ENCODE measurements at places on chromosomes 13 and 19.

GRCh38 chr19:53254411-53255341 lies at the start of gene ZNF677:
ZNF677 (minus strand) TSS chr19:53254873; CDS start chr19:53251550, 3,323 bp downstream.
- DNase-seq: no peak

GRCh38 chr19:46745521-46746280 lies at the start of gene FKRP:
FKRP (plus strand) TSS chr19:46746057; CDS start chr19:46755451, 9,394 bp downstream.
- no peak for DNase-seq

DNA sequence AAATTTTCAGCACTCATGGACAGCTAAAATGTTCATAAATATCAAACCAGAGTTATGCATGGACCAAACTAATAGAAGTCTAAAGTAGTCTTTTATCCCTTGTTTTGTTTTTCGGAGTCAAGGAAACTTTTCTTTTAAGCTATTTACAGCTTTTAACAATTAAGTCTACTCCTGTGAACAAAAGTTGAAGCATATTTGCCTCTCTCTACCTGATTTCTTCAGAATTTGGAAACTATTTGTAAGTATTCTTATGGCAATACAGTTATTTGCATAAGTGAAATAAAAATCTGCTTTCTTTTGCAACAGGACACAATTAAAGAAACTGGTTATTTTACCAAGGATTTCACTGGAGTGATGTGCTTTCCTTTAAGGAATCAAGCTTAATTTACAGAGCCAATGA lies 47.1 kb upstream of the ANKRD10 start:
- DNase-seq: no peak

GRCh38 chr13:100674572-100674871 lies at the start of gene TMTC4:
TMTC4 (minus strand) TSS chr13:100674795; CDS start chr13:100670362, 4,433 bp downstream.
- no peak for DNase-seq

DNA sequence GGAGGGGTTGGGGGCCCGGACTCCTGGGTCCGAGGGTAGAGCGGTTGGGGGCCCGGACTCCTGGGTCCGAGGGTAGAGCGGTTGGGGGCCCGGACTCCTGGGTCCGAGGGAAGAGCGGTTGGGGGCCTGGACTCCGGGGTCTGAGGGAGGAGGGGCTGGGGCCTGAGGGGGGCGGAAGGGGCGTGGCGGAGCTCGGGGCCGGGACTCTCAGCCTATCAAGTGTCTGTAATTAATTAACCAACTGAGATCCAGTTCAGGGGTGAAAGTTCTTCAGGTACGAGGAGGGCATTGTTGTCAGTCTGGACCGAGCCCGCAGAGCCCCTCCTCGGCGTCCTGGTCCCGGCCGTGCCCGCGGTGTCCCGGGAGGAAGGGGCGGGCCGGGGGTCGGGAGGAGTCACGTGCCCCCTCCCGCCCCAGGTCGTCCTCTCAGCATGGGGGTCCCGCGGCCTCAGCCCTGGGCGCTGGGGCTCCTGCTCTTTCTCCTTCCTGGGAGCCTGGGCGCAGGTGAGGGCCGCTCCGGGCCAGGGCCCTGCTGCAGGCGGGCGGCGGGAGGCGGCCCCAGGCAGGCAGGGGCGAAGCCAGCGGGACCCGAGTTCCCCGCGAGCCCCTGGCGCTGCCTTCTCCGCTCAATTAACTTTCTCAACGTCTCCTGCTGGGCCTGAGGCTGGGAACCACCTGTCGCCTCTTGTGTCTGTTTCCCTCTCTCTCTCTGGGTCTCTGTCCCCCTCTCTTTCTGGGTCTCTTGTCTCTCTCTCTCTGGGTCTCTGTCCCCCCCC lies 697 bp downstream of the FCGRT start:
- no peak for DNase-seq

DNA sequence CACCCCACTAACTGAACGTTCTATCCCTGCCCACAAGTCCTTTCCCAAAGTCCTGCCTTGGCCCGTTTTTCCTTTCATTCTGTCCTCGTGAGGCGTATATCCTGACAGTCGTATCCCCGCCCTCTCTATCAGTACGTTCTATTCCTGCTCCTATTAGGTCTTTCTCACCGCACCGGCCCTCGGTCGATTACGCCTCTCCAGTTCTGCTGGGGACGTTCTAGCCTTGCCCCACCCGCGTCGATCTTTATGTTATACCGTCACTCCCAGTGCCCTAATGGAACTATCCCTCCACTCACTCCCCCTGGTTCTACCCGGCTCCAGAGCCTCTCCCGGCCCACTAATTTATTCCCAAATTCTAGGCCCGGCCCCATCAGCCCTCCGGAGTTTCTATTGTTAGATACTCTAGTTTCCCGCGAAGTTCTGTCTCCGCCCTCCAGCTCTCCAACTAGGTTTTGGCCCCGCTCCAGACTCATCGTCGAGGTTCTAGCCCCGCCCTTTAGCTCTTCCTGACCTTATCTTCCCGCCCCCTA lies 2.0 kb downstream of the PLAUR start:
- DNase-seq: no peak

DNA sequence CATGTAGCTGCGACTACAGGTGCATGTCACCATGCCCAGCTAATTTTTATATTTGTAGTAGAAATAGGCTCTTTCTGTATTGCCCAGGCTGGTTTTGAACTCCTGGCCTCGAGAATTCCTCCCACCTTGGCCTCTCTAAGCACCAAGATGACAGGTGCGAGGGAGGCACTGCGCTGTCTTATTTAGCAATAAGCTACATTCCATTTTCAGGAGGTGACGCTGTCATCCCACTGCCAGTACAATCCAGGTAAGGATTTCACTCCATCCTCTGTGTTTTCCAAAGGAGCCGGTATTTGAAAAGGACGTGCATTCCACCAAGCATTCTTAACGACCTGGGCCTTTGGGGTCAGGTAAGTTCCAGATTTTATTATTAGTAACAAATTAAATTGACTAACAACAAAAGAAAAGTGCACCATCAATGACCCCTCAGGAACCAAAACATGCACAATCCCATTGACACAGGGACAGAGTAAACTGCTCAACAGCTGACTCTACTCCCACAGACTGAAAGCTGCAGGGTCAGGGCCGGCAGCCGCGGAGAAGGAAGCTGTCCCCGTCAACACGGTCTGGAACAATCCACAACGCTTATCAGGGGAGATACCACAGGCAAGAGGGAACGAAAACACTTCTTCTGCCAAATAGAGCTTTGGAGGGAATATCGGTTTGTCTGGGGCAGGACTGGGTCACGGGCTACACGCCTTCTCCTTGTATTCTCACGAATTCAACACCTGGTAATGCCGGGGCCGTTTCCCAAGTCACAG lies 82.8 kb downstream of the INSR start:
- no peak for DNase-seq

- DNase-seq: no peak
Observed at GRCh38 chr13:63680704-63681103, 2265.1 kb upstream of the PCDH20 start.

DNA sequence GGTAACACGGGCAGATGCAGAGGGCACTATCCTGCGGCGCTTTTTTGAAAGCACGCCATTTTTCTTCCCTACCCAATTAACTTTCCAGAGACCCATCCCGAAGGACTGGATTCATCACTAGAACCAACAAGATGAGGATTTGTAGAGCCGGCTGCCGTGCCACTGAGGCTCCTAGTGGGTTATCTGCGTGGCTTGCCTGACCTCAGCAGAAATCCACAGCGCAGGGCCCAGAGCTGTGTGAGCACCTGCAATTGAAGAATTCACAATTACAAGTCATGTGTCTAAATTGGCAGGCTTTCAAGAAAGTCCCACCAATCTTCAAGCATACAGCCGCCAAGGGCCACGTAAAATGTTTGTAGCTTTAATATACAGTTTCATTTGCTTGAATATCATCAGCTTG lies 75.5 kb downstream of the ALOX5AP start:
- no peak for DNase-seq

DNA sequence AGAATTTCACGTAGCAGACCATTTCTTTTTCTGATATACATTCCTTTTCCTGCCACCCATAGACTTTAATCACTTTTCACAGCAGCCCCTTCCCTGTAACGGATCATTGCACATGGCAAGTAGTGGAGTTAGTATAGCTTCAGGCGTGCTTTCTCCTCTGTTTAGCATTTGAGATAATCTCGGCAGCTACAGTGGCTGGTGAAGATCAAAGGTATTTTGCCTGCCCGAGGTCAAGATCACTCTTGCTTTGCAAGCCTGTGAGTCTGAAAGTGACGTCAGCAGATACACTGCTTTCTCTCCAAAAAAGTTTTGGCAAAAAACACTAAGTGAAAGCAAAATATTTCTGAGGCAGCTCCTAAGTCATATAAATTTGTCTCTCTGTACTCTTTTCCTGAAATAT lies 260.0 kb downstream of the NDFIP2 start:
- DNase-seq: no peak
